Activated CD4-positive, alpha-beta T cell treated with anti-CD3 and anti-CD28 coated beads, Interleukin-2, Interleukin-6, amounts not matched to agents 100 ng/mL and 50 ng/mL, durations not matched to agents 16 hours and 8 hours (primary cell): ENCODE measurements at places on chromosomes 4 and X.

GRCh38 chr4:70603856-70604255 is 11.8 kb downstream of the AMBN start:
- no peak for DNase-seq

DNA sequence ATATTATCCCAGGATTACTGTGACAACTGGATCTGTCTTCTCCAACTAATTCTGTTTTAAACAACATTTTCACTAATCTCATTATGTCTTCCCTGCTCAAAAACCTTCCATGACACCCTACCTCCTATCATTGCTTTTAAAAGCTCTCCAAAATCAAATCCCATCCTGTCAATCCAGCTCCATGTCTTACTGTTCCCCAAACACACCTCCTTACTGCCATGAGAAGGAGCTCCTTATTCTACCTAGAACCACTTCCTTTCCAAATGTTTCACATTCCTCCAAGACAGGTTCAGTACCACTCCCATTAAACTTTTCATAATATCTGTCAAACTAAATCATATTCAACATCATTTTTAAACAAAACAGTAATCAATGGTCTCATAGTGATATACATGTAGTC is 66.9 kb upstream of the WDR17 start:
- no peak for DNase-seq

DNA sequence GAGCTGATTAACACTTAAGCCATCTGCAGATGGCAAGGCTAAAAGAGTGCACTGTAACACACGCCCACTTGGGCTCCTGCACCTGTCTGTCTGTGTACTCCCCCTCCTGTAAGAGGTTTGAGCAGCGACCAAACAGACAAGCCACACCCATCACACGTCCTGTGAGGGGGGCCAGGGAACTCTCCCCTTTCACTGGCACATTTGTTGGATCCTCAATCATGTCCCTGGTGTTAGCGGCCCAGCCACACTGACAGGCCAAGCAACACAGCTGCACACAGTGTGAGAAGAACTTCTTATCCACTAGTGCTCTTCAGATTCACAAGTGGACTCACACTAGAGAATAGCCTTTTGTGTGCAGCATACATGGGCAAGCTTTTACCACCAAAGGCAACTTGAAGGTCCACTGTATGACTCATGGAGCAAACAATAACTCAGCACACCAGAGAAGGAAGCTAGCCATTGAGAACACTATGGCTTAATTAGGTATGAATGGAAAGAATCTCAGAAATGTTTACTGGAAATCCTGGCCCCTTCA is 29.1 kb upstream of the UTP14A start:
- DNase-seq, result no peak

DNA sequence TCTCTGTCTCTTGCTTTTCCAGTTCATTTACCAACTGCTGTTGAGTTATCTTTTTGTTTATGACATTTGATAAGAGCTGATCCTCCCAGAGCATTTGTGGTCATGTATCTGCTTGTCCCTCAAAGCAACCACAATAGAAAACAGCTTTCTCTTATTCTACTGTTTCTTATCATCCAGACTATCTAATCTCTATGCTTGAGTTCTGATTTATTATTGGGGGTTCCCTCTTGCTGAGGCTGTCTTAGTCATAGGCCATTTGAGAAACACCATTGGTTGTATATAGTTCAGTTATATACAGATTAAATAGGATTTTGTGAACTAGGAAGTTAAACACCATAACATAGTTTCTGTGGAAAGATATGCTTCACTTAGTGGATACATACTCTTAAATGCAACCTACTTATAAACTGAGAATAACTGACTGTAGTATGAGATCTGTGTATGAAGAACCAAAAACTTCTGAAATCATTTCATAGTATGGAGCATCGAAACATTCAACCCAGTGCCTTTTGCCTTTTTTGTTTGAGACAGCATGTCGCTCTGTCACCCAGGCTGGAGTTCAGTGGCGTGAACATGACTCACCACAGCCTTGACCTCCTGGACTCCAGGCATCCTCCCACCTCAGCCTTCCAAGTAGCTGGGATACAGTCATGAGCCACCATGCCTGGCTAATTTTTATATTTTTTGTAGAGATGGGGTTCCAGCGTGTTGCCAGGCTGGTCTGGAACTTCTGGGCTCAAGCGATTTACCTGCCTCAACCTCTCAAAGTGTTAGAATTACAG is 75.8 kb downstream of the STIM2 start:
- no peak for DNase-seq

DNA sequence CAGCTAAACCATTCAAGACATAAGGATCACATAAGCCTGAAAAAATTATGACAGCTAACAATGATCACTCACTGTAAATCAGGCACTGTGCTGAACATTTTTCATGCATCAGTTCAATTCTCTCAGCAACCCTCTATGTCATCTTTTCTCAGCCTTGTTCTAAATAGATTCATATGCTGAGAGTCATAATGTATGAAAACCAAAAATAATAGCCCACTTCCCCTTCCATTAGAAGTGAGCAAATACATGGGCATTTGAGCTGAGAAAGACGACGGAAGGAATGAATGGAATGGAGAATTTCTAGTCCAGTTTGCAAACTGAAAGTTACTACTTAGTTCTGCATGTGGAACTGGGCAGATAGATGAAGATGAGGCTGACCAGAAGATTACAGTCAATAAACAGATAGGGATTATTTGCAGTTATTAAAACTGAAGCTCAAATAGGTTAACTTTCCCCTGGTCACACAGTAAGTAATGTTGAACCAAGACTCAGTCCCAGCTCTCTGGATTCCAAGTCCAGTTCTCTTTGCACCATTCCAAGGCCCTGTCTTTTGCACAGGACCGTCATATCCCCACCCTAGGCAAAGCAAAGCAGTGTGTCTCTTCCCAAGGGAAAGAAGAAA is 1.6 kb upstream of the SH3RF1 start:
- no peak for DNase-seq

GRCh38 chr4:22556495-22556894 is 40.6 kb upstream of the ADGRA3 start:
- no peak for DNase-seq

- no peak for DNase-seq
Observed at GRCh38 chrX:20857746-20858145, 516.5 kb upstream of the CNKSR2 start.

GRCh38 chr4:82284475-82284857 is 89.3 kb downstream of the HNRNPD start:
- DNase-seq, result no peak

DNA sequence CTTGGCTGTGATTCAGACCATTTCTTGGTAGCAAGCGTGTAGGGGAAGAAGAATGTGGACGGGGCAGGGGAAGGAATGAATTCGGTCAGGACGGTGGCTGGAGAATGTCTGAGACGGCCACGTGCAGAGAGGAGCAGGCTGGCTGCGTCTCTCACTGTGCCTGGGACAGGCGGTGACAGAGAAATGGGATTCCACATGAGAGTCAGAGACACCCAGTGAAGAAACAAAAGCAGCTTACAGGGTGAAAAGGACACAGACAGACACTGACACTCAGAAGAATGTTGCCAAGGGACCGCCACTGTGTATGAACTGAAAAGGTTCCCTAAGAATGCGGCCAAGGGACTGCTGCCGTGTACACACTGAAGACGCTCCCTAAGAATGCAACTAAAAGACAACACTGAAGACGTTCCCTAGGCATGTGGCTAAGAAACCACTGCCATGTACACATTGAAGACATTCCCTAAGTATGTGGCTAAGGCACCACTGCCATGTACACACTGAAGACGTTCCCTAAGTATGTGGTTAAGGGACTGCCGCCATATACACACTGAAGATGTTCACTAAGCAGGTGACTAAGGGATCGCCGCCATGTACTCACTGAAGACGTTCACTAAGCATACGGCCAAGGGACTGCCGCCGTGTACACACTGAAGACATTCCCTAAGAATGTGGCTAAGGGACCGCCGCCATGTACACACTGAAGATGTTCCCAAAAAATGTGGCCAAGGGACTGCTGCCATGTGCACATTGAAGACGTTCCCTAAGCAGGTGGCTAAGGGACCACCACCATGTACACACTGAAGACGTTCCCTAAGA is 49.1 kb downstream of the DHRSX start:
- no peak for DNase-seq
